Suppressor macrophage treated with lipopolysaccharide for 1 hour (primary cell): ENCODE measurements at places on chromosomes 12 and 14.

GRCh38 chr14:37278636-37279538 lies 81.2 kb downstream of the MIPOL1 start:
- no peak for DNase-seq

GRCh38 chr14:69355607-69356281 lies 42.4 kb downstream of the ERH start:
- DNase-seq: no peak

- no peak for DNase-seq
These were observed 39.1 kb downstream of the RNFT2 start for GRCh38 chr12:116777245-116777644.

GRCh38 chr12:93404961-93405849 lies 27.5 kb downstream of the NUDT4 start:
- no peak for DNase-seq

- no peak for DNase-seq
These were observed 28.2 kb upstream of the PEX5 start for GRCh38 chr12:7161327-7161726.

DNA sequence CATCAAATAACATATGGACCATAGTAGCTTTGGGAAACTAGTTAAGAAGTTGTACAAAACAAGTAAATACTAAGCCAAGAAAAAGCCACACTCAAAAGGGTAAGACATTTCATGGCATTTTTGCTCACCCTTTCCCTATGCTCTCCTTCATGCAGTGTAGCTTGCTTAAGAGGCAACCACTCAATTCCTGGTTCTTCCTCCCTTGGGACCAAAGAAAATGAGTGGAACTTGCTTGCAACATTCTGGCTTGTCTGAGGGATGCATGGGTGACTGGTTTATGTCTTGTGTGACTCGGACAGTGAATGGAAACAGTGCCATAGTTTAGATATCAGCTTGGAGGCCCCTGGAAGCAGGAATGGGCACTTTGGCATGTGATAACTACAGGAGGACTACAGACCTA lies 252.0 kb upstream of the ARID2 start:
- no peak for DNase-seq

DNA sequence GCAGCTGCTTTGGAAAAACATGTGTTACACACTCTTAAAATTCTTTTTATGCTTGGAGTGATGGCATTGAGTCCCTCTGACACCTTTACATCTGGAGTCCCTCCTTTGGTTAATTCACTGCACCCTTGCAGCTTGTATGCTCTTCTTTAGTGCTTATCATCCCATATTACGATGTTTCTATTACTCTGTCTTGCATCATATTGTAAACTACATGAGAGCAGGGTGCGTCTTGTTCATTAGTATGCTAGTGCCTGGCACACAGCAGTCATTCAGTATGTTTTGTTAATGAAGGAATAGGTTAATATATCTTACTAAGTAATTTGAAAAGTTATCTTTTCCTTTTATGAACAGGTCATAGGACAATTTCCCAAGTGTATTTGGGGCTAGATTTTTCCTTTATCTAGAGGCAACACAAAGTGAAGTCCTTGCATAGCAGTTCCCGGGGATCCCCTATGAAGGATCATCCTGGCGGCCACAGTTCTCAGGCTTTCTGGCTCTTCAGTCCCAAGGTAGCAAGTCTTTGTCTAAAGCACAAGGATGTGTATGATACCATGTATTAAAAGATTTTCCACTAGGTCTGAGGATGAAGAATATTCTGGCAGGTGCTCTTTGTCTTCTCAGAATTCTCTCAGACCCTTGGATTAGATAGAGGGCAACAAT lies 363.8 kb downstream of the FUT8 start:
- DNase-seq: no peak

DNA sequence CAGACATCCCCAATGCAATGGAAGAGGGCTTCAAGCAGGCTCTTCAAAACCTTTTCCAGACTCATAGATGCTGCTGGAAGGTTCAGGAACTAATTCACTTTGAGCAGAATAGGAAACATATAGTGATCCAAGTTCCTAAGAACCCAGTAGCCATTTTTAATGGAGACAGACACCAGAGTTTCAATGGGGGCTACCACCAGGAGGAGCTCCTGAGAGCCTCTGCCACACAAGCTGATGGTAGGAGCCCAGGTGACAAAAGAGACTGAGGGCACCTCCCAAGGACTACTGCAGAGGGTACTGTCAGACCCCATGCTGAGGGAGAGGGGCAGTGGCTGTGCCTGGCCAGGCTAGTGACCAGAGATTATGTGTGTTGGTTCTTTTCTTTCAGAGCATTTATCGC lies 45.9 kb downstream of the IFNG start:
- DNase-seq: no peak

- no peak for DNase-seq
These were observed 70.6 kb upstream of the ACTN1 start for GRCh38 chr14:69049675-69050074.

- no peak for DNase-seq
These were observed 8.8 kb downstream of the BCL7A start for GRCh38 chr12:122030424-122031035.

GRCh38 chr12:13195250-13195649 lies 1.3 kb upstream of the EMP1 start:
- DNase-seq: no peak

GRCh38 chr12:60106214-60106613 lies 510.4 kb downstream of the SLC16A7 start:
- no peak for DNase-seq
